AG09319 (cell line): ENCODE measurements at places on chromosomes 1 and 21.
A peak's percentile ranks its signal among the peaks of the same experiment; 100 is the strongest.

GRCh38 chr21:46078322-46078977 lies 19.5 kb upstream of the COL6A2 start:
- DNase-seq = no peak

GRCh38 chr1:2307972-2308371 lies 79.9 kb downstream of the SKI start:
- DNase-seq = no peak

DNA sequence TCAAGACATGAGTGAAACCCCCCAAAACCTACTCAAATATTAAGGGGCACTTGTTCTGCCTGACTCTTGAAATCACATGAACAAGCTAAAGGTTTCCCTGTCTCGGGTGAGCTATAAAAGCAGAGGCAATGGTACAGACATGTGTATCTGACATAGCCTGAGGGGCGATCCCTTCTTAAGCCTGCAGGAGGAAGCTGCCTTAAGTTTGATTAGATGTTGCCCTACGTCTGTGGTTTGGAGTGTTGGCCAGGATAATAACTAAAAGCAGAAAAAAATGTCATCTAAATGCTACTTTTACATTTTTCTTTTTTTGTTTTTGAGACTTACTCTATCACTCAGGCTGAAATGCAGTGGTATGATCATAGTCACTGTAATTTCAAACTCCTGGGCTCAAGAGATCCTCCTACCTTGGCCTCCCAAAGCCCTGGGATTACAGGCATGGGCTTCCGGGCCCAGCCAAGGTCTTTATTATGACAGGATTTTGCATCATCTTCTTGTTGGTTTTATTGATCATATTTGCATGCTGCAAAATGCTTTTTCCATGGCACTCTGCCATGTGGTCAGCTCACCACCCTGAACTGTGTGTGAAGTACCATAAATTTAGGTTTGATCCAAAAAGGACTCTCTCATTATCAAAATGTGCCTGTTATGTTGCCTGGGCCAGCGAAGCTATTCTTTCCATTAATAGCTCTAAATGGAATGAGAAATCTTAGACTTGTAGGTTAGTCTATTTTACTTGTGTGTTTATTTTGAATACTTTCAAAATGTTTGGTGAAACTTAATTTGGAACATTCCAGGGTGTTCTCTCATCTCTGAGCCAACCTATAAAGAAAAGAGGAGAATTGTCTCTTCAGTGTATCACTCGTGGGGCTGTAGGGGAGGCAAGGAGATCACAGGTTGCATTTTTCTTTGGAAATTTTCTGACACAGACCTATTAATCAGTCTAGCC lies 15.0 kb upstream of the HMGN1 start:
- DNase-seq = no peak

- DNase-seq = no peak
Measured at GRCh38 chr1:42817440-42817767, 207 bp upstream of the SVBP start.

- DNase-seq = no peak
Measured at GRCh38 chr21:46569081-46569480, 35.8 kb downstream of the S100B start.

DNA sequence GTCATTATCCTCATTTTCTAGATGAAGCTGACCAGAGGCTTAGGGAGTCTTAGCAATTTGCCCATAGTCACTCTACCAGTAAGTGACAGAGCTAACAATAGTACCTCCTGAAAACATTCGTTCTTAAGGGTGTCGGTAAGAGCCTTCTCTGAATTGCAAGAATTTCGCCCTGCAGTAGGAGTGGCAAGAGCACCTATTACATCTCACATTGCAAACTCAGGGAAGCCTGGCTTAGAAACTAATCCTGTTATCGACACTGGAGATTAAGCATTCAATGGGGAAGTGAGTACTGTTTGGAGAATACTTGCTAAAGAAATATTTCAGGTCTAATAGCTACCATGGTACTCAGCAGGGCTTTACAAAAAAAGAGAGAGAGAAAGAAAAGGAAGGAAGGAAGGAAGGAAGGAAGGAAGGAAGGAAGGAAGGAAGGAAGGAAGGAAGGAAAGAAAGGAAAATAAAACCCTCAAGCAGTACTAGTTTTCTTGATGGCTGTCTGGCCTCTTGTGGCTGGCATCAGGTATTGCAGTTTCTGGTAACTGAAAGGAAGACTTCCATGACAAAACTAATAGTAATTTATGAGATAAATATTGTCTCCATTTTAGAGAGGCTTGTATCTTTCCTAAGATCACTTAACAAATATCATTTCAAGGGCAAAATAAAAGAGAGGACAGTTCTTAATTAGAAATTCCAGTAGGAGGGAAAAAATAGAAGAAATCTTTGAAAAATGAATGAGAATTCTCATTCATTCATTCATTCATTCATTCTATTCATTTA lies 10.4 kb downstream of the C1orf226 start:
- DNase-seq = peak; percentile 24

GRCh38 chr1:204520834-204521709 lies 4.9 kb downstream of the MDM4 start:
- no peak for DNase-seq

- DNase-seq = no peak
Measured at GRCh38 chr1:68198752-68199151, 33.6 kb downstream of the WLS start.

DNA sequence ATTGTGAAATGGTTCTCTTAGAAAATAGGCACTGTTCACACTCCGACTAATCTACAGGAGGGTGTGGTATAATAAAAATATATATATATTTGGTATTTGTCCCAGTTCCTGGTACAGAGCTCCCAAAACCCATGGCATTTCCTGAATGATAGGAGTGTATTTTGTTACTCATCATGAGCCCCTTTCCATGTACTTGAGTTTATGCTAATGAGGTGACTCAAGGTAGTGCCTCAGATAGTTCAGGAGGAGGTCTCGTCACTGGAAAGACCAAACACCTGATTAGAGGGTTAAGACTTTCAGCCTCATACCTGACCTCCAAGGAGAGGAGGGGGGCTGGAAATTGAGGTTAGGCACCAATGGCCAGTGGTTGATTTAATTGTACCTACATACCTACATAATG lies 57.9 kb downstream of the TTC3 start:
- no peak for DNase-seq

- DNase-seq = no peak
Measured at GRCh38 chr1:46596036-46596435, 8.0 kb downstream of the MKNK1 start.
